ENCODE measurements at places on chromosomes 4 and X.

DNA sequence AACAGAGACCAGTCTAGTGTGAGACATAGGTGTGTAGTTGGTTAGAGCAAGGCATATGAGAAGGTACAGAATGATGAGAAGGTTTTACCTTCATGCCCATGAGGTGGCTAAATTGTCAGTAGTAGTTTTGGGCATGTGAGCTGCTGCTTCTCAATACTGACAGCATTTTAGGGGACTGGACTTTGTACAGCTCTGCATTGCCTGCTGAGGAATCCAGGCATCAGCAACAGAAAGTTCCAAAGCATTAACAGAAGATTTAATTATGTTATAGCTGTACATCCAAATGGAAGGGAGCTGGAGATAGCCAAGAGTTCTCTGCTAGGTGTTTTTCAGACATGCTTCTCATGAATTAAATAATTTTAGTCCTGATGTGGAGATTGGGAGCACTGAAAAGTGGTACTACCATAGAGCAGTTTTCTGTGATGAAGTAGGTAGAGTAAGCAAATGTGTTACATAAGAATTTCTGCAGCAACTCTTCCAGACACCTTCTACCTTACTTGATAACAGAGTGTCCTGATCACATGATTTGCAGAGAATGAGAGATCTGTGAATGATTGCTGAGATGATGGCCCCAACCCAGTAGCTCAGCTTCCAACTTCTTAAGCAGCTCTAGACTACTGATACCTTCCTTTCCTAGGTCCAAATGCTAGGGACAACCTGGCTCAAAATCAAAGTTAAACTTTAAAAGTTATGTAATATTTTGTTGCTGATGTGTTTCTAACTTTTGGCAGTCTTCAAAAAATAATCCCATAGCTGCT is 30.4 kb downstream of the FNIP2 start:
- DNase-seq, result no peak

GRCh38 chr4:168063031-168063430 is 29.3 kb upstream of the ANXA10 start:
- no peak for DNase-seq

GRCh38 chr4:3863841-3864741 is 97.9 kb downstream of the ADRA2C start:
- no peak for DNase-seq

GRCh38 chr4:13766761-13767540 is 139.4 kb upstream of the BOD1L1 start:
- no peak for DNase-seq

- no peak for DNase-seq
Observed at GRCh38 chrX:136256026-136256425, 4.8 kb upstream of the MAP7D3 start.

GRCh38 chr4:185109736-185110135 is 33.3 kb upstream of the SLC25A4 start:
- DNase-seq, result no peak

DNA sequence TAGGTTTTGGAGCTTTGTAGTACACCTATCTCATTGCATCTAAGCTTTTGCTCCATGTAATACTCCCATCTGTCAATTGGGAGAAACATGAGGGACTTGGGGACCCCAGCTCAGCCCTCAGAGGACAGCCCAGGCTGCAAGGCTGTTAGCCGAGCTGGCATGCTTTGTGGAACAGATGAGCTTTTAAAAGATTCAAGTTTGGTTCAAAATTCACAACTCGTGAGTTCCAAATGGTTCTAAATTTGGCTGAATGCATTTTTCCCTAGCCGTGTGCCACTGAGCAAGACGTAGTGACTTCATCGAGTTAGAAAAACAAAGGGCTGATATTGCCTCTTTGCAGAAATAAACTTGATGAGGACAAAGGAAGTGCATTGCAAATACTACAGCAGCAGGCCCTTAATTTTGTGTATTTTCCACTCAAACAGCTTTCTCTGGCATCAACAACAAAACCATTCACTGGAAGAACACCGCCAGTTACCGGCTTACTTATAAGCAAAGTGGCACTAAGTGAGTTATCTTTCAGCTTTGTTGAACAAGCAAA is 165.0 kb upstream of the HS3ST1 start:
- DNase-seq, result no peak

GRCh38 chrX:104488811-104489210 is 77.2 kb upstream of the IL1RAPL2 start:
- DNase-seq, result no peak

GRCh38 chr4:2373532-2373931 is 44.9 kb downstream of the ZFYVE28 start:
- no peak for DNase-seq

GRCh38 chrX:47605024-47605423 is 14.6 kb downstream of the SYN1 start:
- DNase-seq, result no peak

DNA sequence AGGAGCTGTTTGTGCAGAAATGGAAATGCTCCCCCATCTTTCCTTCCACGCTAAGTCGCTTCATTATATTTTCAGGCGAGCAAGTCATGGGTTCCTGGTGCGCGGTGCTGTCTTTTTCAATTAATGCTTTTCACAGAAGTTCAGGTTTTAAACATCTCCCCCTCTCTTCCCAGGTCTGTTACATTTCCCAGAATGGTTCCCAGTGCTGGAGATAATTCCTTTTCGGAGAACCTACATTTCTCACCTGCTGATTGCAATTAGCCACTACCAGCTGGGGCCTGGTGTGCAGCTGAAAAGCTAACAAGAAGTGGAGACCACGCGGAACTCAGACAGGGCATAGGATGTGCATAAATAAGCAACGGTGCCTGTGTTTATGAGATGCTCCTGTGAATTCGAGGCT is 217.8 kb downstream of the MID1IP1 start:
- no peak for DNase-seq

DNA sequence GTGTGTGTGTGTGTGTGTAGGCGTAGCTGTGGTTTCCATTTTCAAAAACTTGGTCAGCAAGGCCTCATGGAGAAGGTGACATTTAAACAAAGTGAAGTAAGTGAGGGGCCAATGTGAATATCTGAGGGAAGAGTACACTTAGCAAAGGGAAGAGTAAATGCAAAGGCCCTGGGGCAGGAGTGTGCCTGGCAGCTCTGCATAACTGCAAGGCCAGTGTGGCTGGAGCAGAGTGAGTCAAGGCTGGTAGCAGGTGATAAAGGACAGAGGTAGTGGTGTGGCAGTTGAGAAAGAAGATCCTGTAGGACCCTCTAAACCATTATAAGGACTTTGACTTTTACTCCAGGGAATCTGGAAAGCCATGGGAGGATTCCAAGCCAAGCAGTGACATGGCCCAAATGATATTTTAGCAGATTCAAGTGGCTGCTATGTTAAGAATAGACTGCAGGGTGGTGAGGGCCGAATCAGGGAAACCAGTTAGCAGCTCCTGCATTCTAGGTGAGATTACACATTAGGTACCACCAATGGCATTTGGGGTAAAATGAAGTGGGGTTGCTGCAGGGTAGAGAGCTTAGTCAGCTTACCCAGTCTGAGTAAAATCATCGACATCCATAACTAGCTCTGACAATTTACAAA is 5.9 kb upstream of the TBC1D1 start:
- DNase-seq, result no peak

- no peak for DNase-seq
Observed at GRCh38 chr4:57309658-57310057, 199.5 kb upstream of the IGFBP7 start.

DNA sequence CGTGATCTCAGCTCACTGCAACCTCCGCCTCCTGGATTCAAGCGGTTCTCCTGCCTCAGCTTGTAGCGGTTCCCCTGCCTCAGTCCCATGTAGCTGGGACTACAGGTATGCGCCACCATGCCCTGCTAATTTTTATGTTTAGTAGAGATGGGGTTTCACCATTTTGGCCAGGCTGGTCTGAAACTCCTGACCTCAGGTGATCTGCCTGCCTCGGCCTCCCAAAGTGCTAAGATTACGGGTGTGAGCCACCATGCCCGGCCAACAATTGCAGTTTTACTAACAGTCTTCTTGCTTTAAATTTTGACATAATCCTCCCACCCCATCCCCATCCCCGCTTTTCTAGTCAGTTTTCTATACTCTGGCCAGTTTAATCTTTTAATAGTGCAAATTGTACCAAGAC is 112.0 kb downstream of the CFAP299 start:
- no peak for DNase-seq

GRCh38 chr4:87532109-87532508 is 2.9 kb upstream of the SPARCL1 start:
- DNase-seq, result no peak

- no peak for DNase-seq
Observed at GRCh38 chr4:51943221-51943620, 76.9 kb downstream of the LRRC66 start.

- DNase-seq, result no peak
Observed at GRCh38 chr4:1505511-1506460, 99.5 kb upstream of the NKX1-1 start.
